ENCODE measurements at places on chromosomes 2 and 18. TPM values are rescaled to one million over a fixed set of nuclear protein-coding genes. Genes with fewer than 3 reads are reported as not detected.

SLC9A2 gene
- 3.2 TPM for total RNA-seq

MLPH gene
- total RNA-seq = 289 TPM

KIAA2012 gene
- total RNA-seq = not detected

MTERF4 gene
- 25.1 TPM for total RNA-seq

PLEKHA3 gene
- 18.9 TPM for total RNA-seq

INHA gene
- 0.20 TPM for total RNA-seq

All from A549 treated with CpdA at 1 μM for 4 hours (cell line).